ENCODE measurements at places on chromosomes 3 and 15.

GRCh38 chr15:33612721-33613304, 302.0 kb downstream of the RYR3 start:
- no peak for DNase-seq

GRCh38 chr3:120196812-120197211, 88.2 kb downstream of the GPR156 start:
- DNase-seq: no peak

- no peak for DNase-seq
Measured at GRCh38 chr3:72227486-72228070, 442.6 kb upstream of the PROK2 start.

DNA sequence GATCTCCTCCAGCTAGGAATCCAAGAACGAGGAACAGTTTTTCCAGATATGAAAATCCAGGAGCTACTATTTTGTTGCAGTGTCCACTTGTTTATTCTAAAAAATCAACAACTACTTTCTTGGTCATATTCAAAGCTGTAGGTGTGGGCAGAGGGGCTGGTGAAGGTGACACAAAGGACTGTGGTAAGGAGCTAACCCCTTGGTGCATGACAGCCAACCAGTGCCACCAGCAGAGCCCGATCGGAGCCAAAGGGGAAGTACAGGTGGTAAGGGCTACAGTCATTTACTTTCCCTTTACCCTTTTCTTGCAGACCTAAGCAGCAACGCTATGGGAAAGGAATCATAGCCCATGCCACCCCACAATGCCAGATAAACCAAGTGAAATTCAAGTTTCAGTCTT, 30.7 kb downstream of the PLA1A start:
- DNase-seq: no peak

DNA sequence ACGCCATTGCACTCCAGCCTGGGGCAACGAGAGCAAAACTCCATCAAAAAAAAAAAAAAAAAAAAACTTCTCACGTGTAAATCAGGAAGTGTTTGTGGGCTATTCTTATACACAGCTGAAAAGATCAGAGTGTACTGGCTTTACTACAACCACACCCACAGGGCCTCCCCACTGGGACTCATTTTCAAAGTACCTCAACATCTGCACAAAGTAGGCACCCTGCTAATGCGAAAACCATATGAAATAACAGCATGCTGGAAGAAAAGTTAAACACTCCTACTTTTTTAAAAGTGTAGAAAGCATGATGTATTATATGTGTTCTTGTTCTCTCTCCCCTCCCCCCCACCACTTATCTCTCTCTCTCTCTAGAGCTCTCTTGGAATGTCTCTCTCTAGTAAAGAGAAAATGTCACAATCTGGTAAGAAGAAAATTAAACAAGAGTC, 11.1 kb downstream of the UACA start:
- no peak for DNase-seq

GRCh38 chr3:21859124-21860081, 108.4 kb upstream of the ZNF385D start:
- DNase-seq: no peak

DNA sequence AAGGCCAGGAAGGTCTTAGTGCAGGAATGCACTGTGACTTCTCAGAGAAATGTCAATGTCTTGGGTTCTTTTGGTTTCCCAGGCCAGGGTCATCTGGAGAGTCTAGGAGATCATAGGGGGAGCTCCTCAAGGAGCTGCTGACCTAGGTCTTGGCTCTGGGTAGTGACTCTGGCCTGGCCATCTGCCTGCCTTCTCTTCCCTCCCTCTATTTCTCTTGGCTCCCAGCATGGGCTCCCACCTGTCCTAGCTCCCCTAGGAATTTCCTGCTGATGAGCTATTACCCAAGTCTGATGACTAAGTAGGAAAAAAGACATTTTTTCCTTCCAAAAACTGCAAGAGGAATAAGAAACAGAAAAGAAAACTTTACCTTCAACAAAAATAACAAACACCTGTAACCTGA, 57.4 kb downstream of the BSN start:
- DNase-seq: no peak

- DNase-seq: no peak
Measured at GRCh38 chr3:146306656-146307455, 56.0 kb upstream of the PLSCR4 start.

DNA sequence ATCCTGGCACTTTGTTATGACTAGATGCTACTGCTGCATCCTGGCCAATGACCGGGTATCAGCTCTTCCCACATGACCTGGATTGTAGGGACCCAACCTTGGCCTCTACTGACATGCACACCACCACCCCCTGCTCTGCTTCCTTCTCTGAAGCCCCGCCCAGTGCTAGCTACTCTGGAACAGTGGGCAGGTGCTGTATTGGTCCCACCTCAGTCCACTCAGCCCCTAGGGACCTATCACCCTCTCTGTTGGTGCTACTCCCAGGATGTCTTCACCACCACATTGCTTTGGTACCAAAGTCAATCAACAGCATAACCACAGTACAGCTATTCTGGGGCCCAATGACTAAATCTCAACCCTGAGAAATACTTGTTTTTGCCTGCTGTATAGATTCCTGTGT, 170.2 kb upstream of the PRICKLE2 start:
- DNase-seq: no peak

GRCh38 chr3:60217156-60217911, 1033.9 kb downstream of the FHIT start:
- no peak for DNase-seq

GRCh38 chr3:4395448-4395847, 71.6 kb downstream of the SUMF1 start:
- DNase-seq: no peak

- no peak for DNase-seq
Measured at GRCh38 chr15:73992594-73992898, 451 bp upstream of the STOML1 start.

DNA sequence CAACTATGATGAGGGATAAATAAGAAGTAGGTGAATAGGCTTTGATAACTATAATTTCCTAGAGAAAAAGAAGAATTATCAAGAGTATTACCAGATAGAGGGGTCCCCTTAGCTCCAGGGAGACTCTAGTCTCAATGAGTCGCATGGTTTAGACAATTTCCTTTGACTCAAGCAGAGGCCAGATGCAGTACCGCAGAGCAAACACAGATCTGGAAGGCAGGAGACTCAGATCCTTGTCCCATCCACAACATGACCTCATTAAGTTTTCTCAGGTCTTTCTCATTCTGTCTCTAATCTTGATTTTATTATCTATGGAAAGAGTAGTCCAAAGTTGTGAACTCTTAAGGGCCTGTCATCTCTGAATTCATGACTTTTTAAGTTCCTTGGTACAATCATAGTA, 987.9 kb downstream of the NTRK3 start:
- no peak for DNase-seq
